ENCODE measurements at places on chromosomes 2 and 18.

DNA sequence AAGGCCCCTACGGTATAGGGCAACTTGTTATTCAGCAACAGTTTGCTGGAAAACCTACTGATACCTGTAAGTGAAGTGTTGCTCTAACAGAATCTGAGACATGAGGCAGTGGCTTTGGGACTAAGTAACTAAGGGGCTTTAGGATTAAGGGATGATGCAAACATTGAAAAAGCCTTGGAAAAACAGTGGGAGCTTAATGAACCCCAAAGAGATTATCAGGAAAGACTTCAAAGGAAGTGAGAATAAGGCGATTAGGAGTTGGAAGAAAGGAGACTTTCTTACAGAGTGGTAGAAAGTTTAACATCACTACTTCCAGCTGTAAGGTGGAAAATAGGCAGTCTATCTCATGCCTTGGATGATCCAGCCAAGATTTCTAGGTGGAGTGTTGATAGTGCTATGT lies 158.2 kb upstream of the TRIB2 start:
- DNase-seq: no peak

- DNase-seq: no peak
Observed at GRCh38 chr2:26274058-26274613, 29.4 kb downstream of the HADHB start.

DNA sequence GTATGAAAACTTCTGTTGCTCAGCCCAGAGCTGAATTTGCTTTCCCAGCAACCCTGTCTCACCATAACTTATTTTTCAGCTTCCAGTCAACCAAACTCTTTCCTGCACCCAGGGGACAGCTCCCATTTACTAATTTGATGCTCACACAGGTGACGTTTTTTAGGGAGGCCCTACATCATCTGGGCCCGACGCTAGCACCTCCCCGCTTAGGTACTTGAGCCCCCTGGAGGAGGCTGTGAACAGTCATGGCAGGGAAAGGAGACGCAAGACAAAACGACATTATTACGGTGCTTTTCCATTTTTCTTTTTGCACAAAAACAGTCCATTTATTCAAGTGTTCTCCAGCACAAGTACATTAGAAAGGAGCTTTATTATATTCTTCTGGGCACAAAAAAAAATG lies 59.2 kb upstream of the POMC start:
- no peak for DNase-seq

- DNase-seq: no peak
Observed at GRCh38 chr2:9440058-9440727, 16.7 kb downstream of the CPSF3 start.

DNA sequence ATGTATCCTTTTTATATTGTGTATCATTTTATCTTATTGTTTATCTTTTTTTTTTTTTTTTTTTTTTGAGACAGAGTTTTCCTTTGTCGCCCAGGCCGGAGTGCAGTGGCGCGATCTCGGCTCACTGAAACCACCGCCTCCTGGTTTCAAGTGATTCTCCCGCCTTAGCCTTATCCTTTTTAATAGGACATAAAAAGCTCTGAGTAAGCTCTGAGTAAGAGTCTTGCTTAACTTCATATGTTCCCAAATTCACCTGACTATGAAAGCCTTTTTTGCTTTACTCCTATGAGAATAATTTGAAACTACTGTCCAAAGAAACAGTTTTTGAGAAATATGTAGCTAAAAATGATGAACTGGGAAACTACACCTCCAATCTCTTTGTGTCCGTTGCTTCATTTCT lies 525.5 kb downstream of the IRS1 start:
- no peak for DNase-seq

DNA sequence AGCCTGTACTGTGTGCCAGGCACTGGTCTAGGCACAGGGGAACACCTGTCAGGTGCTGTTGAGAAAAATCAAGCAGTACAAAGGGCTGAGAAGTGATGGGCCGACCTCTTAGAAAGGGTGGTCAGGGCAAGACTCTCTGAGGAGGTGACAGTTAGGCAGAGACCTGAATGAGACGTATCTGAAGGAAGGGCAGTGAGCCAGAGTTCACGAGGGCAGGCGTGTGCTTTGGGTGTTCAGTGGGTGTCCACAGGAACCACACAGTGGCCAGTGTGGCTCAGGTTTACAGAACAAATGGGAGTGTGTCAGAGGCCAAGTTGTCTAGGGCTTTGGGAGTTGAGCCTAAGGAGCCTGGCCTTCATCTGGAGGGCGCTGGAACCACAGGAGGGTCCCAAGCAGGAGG lies 6.2 kb downstream of the ARMC9 start:
- no peak for DNase-seq

DNA sequence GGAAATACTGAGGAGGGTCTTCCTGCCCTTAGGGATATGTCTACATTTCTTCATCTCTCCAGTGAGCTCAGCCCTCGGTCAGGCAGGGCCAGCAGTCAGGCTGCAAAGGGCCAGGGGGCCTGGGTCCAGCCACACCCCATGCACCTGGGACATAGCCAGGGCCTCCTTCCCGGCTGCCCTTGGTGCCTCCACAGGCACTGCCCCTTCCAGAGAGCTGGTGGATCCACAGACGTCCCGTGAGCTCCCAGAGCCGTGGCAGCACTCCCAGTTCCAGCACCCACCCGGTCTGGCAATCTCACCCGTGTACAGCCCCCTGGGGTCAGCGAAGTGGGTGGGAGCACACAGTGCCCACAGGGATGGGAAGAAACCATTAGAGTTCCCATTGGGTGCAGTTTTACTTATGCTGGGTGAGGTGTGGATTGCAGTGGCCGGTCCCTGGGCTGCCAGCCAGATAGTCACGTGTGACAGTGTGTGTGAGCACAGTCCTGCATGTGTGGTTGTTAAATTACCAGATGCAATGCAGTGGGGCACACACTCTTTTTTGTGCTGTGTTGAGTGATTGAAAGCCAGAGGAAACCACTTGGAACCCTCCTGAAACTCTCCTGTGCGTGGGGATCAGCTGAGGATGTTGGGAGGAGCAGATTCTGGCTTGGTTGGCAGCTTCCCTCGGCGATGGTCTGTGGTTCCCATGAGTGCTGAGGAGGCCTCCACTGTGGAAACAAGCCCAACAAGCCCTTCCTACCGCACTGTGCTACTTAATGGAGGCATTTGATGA lies 131.0 kb downstream of the SNTG2 start:
- no peak for DNase-seq

- no peak for DNase-seq
Observed at GRCh38 chr2:151422917-151423439, 13.3 kb downstream of the RIF1 start.

GRCh38 chr2:201966691-201967438 lies 66.8 kb upstream of the FZD7 start:
- DNase-seq: no peak

- no peak for DNase-seq
Observed at GRCh38 chr2:187554011-187554703, at the start of gene TFPI. Gene TFPI, minus strand, starts transcription at chr2:187554435. Its CDS starts 50,667 bp downstream, at chr2:187503768.

DNA sequence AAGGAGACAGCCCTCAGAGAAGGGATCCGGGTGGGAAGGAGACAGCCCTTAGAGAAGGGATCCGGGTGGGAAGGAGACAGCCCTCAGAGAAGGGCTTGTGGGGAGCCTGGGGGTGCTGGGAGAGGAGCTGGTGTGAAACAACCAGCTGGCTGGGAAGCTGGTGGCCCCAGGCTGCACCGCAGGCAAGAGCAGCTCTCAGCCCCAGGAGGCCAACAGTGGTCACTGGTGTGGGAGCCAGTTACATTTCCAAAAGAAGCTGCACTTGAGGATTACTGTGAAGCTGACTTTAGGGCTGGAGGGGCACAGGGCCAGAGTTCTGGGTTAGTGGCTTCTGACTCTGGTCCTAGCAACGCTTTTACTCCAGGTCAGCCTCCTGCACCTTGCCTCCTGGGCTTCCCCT lies 3.3 kb downstream of the HES6 start:
- no peak for DNase-seq

DNA sequence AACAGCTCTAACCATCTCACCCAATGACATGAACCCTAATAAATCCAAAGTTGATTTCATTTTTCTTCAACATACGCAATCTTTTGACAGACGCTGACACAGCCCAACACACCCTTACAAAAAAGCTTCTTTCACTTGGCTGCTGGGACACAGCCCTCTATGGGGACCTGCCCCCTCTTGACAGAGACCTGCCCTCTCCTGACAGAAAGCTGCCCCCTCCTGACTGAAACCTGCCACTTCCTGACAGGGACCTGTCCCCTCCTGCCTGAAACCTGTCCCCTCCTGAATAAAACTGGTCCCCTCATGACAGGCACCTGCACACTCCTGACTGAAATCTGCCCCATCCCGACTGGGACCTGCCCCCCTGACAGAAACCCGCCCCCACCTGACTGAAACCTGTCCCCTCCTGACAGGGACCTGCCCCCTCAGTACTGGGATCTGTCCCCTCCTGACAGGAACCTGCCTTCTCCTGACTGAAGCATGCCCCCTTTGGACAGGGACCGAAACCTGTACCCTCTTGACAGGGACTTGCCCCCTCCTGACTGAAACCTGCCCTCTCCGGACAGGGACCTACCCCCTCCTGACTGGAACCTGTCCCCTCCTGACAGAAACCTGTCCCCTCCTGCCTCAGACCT lies 87.9 kb downstream of the PXDN start:
- DNase-seq: no peak

DNA sequence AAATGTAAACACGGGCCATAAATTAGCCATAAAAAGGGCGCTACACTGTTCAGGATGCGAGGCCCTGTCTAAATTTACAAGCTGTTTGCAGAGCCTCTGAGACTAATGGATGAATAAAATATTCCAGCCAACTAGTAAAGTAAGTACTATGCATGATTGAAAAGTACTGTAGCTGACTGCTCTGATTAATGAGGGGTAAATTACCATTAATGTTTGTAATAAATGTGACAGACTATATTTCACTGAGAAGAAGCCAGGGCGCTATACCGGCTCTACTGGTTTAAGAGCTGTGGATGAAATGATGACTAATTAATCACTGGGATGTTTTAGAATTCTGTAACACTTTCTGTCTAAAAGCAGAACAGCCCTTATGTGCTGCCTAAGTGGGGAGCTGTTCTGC lies 54.3 kb upstream of the RGPD4 start:
- DNase-seq: no peak

DNA sequence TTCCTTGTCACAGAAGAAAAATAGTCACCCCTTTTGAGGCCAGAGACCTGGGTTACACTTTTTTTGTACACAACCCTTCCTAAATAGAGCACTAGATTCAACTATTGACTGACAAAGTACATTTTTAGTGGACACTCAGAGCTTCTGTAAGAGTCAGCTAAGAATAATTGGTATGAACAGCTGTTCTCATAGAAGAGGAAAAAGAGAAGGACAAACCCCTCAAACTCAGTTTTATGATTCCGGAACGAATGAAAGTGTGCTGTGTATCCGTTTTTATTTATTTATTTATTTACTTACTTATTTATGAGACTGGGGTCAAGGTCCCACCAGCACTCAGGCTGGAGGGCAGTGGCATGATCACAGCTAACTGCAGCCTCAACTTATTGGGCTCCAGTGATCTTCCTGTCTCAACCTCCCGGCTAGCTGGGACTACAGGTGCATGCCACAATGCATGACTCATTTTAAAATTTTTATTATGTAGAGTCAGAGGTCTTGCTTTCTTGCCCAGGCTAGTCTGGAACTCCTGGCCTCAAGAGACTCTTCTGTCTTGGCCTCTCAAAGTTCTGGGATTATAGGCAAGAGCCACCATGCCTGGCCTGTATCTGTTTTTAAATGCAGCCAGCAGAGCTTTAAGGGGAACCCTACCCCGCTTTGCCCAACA lies 36.0 kb upstream of the FZD5 start:
- no peak for DNase-seq

DNA sequence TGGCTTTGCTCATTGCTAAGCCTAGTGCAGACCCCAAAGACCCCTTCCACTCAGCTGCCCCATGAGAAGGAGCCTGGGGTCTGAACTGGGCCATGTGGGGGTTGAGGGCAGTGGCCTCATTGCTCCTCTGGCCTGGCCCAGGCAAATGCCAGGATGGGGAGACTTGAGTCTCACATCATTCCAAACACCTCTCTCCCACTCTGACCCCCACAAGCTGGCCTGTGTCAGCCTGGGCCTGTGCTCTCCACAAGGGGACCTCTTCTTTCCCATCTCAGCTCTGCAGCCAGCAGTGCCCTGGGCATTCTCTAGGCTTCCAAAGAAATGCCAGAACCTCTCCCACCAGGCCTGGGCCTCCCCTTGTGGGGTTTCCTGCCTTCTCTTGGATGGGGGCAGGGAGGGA lies 45.8 kb upstream of the OTOF start:
- no peak for DNase-seq

DNA sequence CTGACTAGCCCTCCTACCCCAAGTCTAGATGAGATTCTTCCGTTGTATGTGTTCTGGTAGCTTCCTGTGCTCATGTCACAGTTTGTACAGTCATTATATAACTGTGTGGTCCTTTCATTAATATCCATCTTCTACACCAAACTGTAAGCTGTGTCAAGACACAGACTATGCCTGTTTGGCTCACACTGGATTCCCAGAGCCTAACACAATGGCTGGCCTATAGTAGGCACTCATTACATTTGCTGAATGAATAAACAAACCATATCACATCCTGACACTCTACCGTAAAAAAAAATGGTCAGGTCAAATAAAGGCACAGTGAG lies 72.6 kb downstream of the ANKRD44 start:
- no peak for DNase-seq

DNA sequence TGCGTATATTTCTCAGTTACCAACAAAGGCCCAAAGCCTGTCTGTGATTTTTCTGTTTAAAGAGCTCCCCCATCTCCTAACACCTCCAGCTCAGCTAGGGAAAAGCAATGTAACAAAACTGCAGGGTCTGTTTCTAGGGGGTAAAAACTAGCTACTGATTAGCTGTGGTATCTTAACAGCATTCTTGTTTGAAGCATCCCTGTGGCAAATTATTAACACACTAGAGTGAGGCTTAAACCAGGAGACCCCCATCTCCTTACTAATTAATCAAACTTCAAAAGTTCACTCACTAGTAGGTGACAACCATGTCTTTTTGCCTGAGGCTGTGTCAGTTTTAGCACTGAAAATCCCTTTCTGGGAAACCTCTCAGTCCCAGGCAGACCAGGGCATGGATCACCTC lies 186.2 kb upstream of the PARD3B start:
- no peak for DNase-seq
